ELR (cell line): ENCODE measurements at places on chromosomes 12 and 14.

DNA sequence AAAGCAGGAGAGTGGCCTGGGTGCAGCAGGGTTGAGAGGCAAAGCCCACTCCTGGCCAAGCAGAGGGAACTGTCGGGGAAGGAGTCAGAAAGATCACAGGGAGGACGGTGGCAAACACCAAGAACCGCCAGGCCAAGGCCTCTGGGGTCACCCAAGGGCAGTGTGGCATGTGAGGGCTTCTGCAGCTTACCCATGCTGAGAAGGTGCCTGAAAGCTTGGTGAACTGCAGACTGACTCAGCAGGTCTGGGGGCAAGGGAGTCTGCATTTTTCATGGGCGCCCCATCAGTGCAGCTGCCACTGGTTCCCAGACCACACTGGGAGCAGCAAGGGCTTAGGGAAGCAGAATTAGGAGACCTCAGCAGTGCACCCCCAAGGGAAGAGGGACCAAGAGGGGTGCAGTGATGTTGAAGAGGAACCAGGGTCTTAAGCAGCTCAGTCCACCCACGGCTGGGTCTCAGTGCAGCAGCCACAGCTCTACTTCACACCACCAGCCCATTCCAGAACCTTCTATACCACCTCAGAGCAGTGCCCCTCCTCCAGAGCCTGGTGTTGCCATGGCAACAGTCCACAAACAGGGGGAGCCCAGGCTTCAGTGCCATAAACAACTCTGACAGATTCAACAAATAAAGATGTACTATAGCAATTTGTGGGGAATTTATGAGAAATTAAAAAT lies 59.4 kb downstream of the ITPK1 start:
- DNase-seq, result peak; percentile 33

DNA sequence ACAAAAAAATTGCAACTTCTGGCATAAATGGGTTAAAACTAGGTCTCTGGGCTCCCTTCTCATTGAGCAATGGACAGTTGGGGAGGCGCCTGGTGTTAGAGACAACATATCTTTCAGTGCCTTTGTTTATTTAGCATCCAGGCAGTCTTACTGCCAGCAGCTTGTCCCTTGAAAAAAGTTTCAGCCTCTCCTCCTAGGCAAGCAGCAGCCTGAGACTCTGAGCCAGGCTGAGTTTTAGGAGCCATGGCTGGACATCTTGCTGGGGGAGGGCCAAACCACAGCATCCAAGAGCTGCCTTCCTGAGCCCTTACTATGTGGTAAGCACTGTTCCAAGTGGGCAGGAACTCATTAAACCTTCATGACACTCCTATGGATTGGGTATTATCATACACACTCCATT lies 10.1 kb upstream of the JDP2 start:
- DNase-seq, result no peak

DNA sequence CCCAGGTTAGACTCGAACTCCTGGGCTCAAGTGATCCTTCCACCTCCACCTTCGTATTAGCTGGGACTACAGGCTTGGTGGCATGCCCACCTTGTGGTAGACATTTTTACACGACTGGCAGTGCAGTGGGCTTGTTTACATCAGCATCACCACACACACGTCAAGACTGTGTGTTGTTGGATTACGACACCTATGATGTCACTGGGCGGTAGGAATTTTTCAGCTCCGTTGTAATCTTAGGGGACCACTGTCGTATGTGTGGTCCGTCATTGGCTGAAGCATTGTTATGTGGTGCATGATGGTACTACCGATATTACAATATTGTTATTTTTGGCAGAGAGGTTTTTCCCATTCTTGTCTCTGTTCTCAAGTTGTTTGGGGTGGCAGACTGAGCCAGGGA lies 50.7 kb downstream of the TSPAN9 start:
- peak; percentile 16 for DNase-seq

GRCh38 chr12:127722611-127723010 lies 544.4 kb upstream of the TMEM132C start:
- no peak for DNase-seq

DNA sequence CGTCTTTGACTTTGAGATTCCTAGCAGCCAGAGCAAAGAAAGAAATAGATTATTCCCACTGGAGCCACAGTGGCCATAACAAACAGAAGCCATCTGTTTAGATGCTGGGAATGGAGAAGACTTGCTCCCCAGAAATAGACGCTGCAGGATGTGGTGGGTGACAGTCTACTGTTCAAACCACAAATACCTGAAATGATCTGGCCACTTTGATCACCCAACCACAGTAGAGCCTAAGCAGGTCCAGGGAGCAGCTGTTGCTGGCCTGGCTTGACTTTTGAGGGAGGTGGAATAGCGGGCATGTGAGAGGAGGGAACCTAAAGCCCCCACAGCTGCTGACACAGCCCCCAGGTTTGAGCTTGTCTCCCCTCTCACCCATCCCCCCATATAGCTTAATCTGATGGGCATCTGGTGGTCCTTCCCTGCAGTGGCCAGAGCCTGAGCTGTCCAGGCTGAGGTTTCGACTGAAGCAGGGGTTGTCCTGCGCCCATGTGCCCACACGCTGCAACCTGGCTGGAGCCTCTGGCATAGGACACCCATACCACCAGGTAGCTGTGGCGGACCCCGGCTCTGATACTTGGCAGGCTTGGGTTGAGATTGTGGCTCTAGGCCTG lies 38.7 kb downstream of the SH2B3 start:
- DNase-seq, result peak; percentile 73

DNA sequence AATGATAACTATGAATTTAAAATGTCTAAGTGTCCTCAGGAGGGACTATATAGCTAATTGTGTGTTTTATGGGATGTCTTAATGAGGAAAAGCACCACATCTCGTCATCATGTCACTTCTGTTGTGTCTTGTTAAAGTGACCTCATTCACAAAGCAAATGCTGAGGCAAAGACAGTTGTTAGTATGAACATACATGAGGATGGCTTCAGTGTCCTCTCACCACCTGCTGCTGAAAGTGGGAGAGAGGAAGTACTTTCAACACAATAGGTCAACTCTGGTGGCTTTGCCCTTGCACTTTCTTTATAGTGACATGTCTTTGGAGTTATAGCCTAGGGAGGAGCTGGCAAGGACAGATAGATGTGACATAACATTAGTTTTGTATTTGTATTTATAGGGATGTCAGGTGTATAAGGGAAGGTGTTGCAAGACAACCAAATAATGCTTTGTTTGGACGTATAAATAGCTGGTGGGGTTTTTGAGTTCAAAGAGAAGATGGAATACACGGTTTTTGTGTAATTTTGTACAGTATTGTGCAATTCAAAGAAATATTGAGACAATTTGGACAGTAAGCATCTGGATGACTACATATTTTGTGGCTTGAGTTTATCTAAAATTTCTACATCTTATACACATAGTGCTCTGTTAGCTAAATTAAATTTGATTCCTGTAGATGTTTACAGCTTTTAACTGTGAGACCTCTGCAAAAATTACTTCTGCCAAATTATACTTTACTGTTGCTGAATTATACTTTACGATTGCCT lies 131.7 kb upstream of the ATP2B1 start:
- no peak for DNase-seq

DNA sequence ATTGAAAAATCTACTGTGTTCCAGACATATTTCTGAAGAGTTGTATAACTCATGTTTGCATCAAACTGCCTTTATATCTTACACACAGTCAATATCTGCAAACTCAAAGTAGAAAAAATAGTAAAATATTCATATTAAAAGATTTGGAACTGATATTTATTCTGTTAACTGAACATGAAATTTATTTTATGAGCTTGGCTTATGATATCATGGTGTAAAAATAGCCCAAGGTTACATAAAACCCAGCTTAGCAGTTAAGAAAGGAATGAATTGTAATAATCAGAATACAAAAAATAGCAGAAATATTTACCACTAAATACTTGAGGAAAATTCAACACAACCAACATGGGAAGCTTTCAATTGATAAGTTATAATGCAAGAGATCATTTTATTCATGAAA lies 367.9 kb downstream of the FLRT2 start:
- no peak for DNase-seq

GRCh38 chr12:30945443-30946164 lies 19.1 kb downstream of the TSPAN11 start:
- no peak for DNase-seq

GRCh38 chr12:46103559-46104383 lies 113.4 kb upstream of the SCAF11 start:
- no peak for DNase-seq

GRCh38 chr12:16552301-16552700 lies 53.7 kb downstream of the LMO3 start:
- no peak for DNase-seq

GRCh38 chr14:101186544-101186943 lies 283.0 kb upstream of the RTL1 start:
- DNase-seq, result no peak

GRCh38 chr12:49332891-49333371 lies 4.1 kb downstream of the C1QL4 start:
- no peak for DNase-seq
